ENCODE measurements at places on chromosomes 5 and 9.
A peak's percentile ranks its signal among the peaks of the same experiment; 100 is the strongest.

DNA sequence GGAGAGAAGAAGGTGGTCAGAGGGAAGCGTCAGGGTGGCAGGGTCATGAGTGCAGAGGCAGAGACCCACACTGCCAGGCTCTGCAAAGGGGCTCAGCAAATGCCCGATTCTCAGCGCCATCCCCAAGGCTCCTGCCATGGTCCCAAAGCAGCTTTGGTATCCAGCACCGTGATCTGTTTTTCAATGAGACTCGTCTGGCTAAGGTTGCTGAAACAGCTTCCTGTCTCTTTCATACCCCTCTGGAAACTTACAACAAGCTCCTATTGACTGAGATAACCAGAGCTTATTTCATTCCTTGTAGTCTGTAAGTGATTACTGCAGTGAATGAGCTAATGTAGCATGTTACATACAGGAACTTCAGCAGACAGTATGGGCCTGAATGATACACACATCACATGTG is 568.6 kb upstream of the DAP start:
- DNase-seq = no peak

DNA sequence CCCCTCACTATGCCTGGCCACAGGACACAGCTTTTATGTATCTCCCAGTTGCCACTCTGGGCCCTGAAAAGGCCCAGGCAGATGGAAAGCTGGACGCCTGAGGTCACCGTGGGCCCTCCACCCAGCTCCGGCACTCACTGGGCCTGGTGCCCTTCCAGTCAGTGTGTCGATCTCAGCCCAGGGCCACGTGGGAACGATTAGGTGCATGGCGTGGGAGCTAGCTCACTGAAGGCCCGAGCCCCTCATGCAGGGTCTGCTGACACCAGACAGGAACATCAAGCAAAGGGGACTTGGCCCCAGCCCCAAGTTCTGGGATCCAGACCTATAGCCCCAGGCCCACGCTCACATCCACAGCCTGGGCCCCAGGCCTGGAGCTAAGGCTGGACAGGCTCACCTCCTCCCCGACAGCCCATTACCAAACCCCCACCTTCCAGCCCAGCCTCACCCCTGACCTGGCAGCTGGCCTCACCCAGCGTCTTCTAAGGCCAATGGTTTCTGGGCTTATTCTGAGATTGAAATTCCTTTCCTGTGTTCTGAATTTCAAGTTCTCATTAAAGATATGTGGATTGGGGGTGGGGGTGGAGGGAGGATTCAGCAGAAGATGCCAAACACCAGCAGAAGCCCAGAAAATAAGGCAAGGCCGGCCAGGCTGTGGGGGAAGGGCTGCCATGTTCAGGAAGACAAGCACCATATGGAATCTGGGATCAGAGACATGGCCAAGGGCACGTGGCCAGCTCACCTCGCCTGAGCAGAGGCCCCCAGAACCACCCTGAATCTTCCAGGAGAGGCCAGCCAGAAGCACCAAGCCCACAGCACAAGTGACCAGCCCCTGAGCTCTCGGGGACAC is 74.5 kb downstream of the ADAMTS2 start:
- DNase-seq = no peak

DNA sequence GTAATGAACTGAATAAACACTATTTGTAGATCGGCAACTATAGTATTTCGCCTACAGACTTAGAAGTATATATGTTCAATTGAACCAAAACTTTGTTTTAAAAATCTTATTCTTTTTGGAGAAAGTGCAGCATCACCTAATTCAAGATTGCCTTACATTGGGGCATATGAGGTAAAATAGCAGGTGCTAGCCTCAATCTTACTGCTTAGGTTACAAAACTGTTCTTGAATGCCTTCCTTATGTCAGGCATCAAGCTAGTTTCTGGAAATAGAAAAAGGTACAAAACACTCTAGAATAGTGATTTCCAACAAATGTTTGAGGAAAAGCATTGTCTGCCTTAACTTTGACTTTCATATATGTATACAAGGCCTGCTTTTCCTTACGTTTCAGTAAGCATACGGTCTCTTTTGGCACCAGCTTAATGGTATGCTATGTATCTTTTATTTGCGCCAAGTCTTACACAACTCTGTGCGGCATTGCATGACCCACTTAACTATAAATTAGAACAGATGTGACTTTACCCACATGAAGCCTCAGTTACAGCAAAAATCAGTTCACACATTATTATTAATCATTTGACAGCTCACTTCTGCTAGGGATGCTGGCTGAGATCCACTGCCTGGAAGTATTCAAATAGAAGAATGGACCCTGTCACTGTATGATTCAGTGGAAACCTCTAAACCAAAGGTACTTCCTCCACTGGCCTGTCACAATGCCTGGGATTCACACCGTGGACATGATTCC is 174.1 kb downstream of the PRELID2 start:
- DNase-seq = no peak

- DNase-seq = no peak
Measured at GRCh38 chr9:117722108-117722761, 18.0 kb downstream of the TLR4 start.

DNA sequence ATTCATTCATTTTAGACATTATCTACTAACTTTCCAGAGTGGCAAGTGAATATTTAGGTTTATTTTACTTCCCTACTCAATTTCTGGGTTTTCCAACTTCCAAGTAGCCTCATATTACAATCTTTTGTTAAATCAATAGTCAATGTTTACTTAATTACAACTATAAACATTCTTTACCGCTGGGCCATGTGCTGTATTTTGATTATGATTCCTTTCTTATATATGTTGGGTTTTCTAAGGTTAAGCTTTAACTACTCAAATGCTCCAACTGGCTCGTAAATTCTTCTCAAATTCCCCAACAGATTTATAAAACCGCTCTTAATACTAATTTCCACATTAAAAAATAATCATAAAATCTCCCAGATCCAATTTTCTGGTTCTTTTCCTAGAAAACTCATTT is 110.1 kb upstream of the ABCA1 start:
- no peak for DNase-seq

GRCh38 chr5:18329328-18329727 is 695.1 kb downstream of the TAF11L14 start:
- DNase-seq = no peak

DNA sequence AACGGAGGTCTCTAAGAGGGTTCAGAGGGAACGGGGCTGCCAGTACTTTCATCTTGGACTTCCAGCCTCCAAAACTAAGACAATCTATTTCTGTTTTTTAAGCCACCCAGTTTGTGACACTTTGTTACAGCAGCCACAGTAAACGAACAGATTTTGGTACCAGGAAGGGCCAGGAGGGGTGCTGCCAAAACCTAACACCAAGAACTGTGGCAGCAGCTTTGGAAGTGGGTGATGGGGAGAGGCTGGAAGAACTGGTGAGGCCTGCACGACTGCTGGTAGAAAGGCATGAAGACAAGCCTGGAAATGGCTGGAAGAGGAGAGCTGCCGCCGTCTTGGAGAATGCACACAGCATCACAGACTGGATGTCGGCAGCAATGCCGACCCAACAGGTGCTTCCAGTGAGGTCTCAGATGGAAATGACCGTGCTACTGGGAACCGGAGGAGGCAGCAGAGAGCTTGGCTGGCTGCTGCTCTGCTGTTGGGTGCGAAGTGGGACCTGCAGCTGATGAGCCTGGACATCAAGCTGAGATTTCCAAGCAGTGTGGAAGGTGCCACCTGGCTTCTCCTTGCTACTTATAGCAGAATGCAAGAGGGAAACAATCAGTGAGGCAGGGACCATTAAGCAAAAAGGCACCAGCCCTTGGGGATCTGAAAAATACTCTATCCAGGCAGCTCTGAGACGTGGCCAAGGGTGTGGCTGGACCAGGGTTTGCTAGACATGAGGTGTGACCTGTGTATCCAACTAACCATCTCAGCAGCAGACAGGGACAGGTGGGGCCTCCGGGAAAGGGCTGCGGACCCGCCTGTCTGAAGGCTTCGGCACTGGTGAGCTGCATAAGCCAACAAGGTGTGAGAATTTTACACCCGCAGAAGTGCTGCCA is 4.7 kb upstream of the TMEM210 start:
- DNase-seq = peak; percentile 44

DNA sequence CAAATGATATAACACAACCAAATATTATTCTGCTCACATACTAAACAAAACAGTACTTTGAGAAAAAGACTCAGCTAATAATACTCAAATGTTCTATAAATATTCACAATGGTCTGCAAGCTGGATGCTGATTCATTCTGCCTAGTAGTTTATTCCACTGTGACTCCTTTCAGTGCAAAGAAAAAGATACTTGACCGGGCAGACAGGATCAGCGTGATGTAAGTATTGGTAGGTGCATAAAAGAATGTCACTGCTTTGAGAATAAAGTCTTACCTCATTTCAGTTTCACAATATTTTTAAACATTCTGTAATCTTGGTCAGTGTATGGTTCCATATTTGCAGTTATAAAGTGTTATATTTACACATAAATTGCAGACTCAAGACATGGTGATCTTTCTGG is 223.0 kb upstream of the NUDT12 start:
- no peak for DNase-seq

GRCh38 chr5:172871536-172871935 is 37.5 kb downstream of the ERGIC1 start:
- no peak for DNase-seq

DNA sequence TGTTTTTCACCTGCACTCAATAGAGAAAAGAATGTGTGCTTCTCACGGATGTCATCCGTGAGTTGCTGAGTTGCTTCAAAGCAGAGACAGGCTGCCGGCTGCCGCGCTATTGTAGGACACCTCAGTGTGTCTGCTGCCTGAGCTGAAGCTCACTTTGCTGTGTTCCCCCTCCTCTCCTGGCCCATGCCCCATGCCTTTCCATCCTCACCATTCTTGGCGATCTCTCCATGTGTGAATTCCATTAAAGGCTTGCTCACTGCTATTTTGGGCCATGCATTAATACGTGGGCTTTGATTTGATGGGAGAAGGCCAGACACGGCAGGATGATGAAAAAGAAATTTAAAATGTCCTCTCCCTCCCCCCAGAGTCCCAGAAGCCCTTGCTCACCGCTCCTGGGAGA is 14.5 kb downstream of the ADAM19 start:
- no peak for DNase-seq

DNA sequence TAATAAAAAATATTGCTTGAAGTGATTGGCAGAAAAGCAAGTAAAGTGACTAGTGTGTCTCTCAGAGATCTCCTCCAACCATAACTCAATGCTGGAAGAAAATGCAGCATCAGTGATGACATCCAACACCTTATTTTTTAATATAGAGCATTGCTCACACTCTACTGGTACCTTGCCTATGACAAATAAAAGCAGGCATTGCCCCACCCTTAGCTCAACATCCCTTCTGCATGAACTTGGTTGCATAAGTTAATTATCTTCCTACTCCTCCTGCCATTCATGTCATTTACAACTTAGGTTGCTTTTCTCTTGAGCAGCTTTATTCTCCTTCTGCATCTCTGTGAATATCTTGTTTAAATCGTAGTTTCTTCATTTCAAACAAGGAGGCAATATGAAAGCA is 41.2 kb downstream of the FEM1C start:
- DNase-seq = no peak

- DNase-seq = no peak
Measured at GRCh38 chr9:33263131-33264002, 1.1 kb downstream of the BAG1 start.

DNA sequence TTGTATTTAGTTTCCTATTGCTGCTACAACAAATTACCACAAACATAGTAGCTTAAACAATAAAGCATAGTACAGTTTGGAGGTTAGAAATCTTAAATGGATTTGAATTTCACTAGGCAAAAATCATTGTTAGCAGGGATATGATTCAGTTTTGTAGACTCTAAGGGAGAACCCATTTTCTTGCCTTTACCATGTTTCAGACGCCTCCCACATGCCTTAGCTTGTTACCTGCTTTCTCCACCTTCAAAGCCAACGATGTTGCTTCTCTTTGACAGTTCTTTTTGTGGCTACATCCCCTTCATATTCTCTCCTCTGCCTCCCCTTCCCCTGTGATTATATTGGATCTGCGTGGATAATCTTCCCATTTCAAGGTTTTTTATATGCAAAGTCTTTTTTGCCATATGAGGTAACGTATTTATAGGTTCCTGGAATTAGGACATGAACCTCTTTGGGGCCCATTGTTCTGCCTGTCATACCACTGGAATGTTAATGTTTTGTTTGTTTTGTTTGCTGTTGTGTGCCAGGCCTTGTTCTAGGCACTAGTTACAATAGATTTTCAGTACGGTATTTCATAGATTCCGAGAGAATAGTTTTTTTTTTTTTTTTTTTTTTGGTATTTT is 54.1 kb downstream of the UHRF2 start:
- no peak for DNase-seq

DNA sequence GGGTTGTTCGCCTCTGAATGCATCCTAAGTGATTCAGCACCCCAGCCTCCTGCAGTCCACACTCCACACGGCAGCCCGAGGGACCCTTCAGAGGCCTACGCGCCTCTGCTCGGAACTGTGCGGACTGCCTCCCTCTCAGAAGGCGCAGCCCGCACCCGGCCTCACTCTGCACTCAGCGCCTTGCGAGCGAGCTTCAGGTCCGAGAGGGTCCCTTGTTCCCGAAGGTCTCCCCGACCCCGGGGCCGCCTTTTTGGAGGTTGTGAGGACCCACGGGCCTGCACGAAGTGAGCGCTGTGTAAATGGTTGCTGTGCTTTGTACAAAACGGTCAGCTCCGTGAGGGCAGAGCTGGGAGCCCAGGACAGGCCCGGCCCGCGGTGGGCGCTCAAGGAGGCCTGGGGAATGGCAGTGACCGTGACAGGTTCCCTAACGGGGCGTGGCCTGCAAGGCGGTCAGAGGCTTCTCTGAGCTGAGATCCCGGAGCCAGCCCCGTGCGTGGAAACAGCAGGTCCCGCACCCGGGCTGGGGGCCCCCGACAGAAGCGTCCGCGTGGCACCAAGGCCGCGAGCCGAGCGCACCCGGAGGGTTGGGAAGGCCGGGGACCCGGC is 698 bp upstream of the CACNA1B start:
- no peak for DNase-seq

Measured in activated CD4-positive, alpha-beta T cell treated with anti-CD3 and anti-CD28 coated beads, Interleukin-2, Interleukin-6, amounts not matched to agents 100 ng/mL and 50 ng/mL, durations not matched to agents 16 hours and 8 hours (primary cell).